Esophagus squamous epithelium (tissue), 5 donors: ENCODE measurements at places on chromosomes 7 and 10. TPM values are rescaled to one million over a fixed set of nuclear protein-coding genes. Genes with fewer than 3 reads are reported as not detected.

DNA sequence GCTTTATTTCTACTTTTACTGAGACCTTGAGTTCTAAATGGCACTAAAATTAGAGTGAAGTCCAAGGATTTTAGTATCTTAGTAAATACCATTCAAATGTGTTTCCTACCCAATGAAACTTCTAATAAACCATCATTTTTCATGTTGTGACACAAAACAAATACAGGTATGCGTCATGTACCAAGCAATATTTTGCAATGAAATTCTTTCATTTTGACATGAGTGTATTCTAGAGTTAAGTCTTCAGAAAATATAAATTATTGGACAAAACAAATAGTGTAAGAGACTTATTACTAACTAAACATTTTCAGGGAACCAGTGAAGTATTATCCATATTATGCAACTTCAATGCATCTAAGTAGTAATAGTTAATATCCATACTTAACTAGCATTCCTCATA is 16.5 kb downstream of the HGF start:
- no peak for DNase-seq

DNA sequence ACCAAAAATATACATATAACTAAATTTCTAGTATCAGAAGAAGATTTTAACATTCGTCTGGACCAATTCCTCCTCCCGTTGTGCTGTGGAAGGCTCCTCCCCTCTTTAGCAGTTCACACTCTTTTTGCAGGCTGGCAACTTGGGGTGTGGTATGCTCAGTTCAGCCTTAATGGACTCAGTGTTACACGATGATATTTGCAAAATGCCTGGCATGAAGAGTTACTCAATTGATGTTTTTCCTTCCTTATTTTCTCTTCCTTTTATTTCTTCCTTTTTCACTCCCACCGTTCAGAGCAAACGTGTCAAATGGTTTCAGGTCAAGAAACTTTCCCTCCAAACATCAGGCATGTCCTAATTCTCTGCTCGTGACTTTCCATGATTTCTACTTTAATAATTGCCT is 248.3 kb downstream of the PHF14 start:
- DNase-seq, result no peak

- DNase-seq, result no peak
Measured at GRCh38 chr7:146115851-146116520, 615 bp upstream of the CNTNAP2 start.

- DNase-seq, result no peak
Measured at GRCh38 chr7:50824882-50825281, 42.2 kb upstream of the GRB10 start.

GRCh38 chr10:43616697-43617370 is 10.6 kb downstream of the ZNF485 start:
- no peak for DNase-seq

DNA sequence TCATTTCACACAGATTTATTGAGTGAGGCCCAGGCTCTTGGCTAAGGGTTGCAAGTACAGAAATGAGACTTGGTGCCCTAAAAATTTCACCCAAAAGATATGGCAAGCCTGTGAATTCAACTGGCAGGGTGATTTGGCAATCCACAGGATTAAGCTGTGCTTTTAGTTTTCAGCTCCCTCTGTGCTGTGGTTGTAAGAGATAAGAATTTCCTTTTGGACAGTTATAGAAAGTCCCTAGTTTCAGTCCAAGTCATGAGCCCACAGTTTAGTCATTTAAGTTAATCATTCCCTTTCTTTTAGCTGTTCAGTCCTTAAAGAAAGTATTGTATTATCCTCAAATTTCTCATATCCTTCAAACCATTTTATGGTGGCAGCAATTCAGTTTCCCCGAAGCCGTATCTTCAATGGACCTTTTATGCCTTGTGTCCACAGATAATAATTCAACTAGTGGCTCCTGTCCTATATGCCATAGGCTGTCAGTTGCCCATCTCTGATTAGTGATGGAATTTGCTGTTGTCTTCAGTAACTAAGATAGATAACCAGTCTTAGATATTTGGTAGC is 73.4 kb upstream of the NAMPT start:
- DNase-seq, result no peak

DNA sequence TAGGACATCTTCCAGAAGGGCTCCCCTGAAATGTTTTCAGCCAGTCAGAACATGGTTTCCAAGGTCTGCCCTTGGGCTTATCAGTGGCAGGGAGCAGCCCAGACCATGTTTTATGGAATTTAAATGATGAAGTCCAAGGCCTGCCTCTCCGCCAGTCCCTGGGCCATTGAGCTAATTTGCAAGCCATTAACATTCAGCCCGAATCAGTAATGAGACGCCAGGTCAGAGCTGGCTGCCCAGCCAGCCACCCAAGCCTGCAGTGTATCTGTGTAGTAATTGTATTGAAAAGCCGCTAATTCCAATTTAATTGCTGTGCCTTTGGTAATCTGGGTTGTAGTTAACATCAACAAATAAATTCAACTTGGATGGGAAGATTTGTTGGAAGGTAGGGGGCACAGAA is 131.4 kb downstream of the PAXIP1 start:
- no peak for DNase-seq

DNA sequence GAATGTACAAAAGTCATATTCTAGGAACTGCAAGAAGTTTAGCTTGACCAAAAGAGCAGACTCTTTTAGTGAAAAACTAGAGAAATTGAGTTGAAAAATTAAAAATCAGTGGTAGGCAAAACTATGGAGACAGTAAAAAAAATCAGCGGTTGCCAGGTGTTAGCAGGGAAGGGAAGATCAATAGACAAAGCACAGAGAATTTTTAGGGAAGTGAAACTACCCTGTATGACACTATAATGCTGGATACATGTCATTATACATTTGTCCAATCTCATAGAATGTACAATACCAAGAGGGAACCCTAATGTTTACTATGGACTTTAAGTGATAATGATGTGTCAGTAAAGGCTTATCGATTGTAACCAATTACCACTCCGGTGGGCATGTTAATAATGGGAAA is 761.9 kb downstream of the MAGI2 start:
- no peak for DNase-seq

Gene PDCD4
- 68.3 TPM for total RNA-seq

Gene FRA10AC1
- 12.0 TPM for total RNA-seq
